ENCODE measurements at places on chromosomes 7 and 10. TPM values are rescaled to one million over a fixed set of nuclear protein-coding genes. Genes with fewer than 3 reads are reported as not detected.

OGDH gene
- 59.3 TPM for total RNA-seq

PRPS1L1 gene
- total RNA-seq = not detected

STEAP1B gene
- total RNA-seq = not detected

METTL2B gene
- 18.0 TPM for total RNA-seq

- no peak for DNase-seq
Observed at GRCh38 chr10:103757531-103758293, 97.7 kb downstream of the SH3PXD2A start.

GRCh38 chr7:152013230-152013629 is 12.2 kb upstream of the GALNT11 start:
- DNase-seq = no peak

DNA sequence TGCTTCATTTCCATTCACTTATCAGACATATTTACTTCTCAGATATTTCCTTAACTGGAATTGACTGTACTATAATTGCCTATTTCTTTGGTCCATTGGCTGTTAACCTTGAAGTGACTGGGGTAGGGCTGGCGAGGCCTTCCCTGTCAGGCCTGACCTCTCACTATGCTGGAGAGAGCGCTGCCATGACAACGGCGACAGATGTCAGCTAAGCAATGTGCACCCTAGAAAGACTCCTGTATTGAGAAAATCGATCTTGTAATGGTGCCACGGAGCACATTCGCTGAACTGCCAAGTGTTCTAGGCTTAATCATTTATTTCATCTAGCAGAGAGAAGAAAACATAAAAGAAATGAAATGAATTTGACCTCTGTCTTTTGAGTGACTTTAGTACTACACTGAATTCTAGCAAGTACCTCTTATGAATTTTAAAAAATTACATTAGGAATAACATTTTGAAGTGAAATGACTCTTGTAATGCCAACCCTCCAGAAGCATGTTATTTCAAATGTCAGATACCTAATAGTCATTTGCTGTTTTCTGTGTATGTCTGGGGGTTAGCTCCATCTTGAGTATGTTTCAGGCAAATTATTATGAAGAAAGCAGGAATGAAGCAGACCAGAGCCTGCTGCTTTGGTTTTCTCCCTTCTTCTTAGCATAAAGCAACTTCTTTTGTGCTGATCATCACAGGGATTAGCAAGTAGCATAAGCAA is 148.0 kb downstream of the SNX10 start:
- DNase-seq = no peak

DNA sequence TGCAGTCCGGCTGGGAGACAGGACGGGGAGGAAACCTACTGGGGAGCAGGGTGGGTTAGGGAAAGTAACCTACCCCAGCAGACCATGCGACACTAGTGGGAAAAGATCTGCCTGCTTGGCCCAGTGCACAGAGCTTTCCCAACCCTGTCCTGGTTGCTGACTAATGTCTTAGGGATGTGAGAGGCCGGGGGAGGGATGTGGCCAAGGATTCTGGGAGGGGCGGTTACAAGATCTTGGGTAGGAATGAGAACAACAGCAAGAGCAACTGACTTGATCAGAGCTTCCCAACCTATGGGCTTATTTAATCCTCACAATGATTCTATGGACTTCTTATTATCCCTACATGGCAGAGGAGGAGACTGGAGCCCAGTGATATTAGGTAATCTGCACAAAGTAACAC is 24.0 kb upstream of the EIF5AL1 start:
- DNase-seq = peak; percentile 57

DNA sequence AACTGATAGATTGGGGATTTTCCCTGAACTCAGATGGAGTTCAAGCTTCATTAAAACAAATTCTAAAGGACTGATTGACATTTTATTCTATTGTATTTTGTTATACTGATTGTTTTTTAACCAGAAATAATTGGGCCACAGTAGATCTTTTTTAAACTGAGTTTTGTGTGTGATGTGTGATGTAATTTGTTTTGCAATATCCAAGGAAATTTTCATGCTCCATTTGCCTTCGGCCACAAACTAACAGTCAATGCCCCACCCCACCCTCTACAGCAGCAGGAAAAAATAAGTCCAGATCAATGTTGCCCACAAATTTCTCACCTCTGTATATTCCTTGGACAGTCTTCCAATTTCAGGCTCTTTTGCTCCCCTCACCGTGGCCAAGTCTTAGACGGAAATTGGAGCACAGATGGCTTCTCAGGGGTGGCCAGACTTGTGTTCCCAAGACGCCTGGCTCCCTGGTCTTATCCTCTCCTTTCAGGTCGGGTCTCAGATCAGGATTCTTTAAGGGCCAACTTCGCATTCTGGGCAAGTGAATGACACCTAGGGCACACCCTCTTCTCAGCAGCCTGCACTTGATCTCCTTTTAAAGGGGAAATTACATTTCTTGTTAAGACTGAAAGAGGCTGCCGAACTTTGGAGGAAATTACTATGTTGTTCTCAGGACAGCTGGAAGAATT is at the start of gene SVOPL:
Gene SVOPL (minus strand): TSS at position 506 of the 680 bp plus-strand sequence. CDS start 22,317 bp downstream, outside the sequence.
- DNase-seq = no peak

DNA sequence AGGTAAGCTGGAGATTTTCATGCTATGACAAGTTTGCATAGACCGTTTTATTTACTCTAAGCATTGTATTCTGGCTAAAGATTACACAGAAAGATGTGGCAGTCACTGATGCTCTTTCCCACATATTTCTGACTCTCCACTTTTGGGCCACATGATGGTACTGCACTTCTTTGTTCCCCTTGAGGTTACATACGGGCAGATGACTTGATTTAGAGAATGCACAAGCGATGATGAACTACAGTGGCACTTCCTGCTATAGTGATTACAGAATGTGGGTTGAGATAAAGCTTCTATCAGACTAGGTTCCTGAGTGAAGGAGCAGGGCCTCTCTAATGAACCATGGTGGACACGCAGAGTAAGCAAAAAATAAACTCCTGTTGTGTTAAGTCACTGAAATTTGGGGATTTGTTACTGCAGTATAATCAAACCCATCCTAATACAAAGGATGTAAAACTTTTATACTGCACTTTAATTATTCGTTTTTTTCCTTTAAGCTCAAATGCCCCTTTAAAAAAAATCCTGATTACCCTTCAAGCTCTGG is 177.9 kb downstream of the TAX1BP1 start:
- DNase-seq = no peak

DNA sequence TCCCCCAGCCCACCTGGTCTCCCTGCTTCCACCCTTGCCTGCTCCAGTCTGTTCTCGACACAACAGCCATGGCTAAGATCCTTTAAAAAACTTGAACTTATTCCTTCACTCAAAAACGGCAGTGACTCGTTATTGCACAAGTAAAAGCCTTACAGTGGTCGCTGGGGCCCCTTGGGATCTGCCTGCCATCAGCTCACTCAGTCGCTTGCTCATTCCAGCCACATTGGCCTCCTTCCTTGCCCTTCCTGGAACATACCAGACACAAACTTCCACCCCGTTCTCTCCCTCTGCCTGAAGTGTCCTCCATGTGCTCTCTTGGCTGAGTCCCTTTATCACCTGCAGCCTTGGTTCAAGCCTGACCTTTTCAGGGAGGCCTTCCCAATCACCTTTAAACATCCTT is 4.7 kb downstream of the CCNY start:
- DNase-seq = no peak

GRCh38 chr10:17504547-17505245 is 50.3 kb upstream of the ST8SIA6 start:
- DNase-seq = no peak

GRCh38 chr7:113331155-113331898 is 213.0 kb upstream of the SMIM30 start:
- DNase-seq = no peak

DNA sequence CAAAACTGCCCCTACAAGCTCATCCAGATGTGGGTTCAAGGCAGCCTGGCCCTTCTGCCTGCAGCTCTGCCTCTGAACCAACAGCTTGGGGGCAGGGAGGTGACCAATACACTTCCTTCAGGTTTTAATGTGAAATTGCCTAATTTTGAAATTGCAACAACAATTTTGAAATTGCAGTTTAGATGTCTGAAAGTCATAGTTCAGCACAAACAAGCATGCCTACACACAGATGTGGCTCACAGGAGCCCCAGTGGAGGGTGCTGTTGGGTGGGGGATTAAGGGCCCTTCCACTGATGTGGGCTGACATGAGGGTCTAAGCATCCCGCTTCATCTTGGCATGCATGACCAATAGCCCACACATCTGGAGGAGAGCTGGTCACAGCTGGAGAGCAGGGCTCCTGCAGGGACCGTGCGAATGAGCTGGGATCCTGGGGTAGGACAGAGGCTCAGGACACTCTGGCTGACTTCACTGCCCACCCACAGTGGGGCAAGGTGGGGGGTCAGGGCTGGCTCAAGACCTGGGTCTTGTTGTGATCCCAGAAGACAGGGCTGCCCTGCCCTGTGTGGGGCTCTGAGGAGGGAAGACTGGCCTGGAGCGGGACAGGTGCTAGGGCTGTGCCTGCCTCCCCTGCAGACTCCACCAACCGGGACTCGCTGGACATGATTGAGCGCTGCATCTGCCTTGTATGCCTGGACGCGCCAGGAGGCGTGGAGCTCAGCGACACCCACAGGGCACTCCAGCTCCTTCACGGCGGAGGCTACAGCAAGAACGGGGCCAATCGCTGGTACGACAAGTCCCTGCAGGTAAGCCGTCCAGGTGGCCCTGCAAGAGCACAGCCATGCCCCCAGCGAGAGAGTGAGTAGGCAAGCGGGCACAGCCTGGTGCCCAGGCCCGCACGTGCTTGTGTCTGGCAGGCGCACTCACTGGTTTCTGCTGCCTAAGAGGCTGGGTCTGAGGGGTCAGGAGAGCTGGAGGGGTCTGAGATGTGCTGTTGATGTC is 32.3 kb downstream of the CHAT start:
- DNase-seq = no peak

DNA sequence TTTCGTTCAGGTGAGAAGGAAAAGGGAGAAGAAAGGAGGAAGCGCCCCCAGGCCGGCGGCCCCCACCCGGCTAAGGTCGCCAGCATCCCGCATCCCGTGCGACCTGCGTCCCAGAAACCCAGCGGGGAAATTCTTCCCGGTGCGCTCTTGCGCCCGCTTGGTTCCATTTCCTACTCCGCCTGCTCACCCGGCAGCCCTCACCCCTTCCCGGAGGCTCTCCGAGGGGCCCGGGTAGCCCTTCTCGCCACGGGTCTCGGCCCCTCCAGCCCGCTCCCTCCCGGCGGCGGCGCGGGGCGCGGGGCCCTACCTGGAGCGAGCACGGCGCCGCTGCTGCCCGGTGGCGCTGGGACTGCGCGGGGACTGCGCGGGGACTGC is at the start of gene PRKCQ:
Gene PRKCQ (minus strand): TSS at position 373 of the 375 bp plus-strand sequence. CDS start 65,141 bp downstream, outside the sequence.
- DNase-seq = peak; percentile 34

DNA sequence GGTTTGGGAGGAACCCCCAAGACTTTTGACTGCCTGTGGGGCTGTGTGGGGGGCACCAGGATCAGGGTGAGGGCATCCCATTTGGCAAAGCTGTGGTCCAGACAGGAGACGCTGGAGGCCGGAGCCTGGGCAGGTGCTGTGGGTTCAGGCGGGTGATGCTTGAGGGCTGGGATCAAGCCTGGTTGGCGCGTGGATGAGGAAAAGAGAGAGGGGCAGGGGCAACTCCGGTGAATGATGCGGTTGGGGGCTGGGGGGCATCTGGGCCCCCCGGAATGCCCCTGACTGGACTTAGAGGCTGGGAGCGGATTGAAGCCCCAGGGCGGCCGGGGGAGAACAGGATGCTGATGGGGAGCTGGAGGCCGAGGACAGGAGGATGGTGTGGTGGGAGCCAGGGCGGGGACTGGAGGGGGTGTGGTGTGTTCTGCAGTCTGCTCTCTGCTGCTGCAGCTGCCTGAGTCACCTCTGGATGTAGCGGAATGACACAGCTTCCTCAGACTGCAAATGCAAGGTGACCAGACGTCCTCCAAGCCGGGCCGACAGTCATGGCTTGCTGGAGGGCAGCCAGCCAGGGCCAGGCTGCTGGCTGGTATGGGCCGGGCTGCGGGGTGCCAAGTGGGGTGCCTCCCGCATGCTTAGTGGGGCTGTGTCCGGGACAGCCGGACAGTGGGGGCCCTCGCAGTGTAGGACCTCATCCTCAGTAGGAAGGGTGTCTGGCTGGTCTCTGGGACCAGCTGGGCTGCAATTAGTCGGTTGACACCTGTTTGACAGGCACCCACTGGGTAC is 3.2 kb downstream of the MAFK start:
- no peak for DNase-seq

GRCh38 chr10:72625276-72625607 is 637 bp downstream of the MICU1 start:
- no peak for DNase-seq
